Bladder microvascular endothelial cell (primary cell): ENCODE measurements at places on chromosomes 12 and 14. TPM values are rescaled to one million over a fixed set of nuclear protein-coding genes. Genes with fewer than 3 reads are reported as not detected.

Gene KRT75
- total RNA-seq, result not detected in 2 replicates

Gene TEDC1
- 9.9 and 18.8 TPM in 2 replicates for total RNA-seq

Gene PLXNC1
- total RNA-seq, result 0.16 and 0.31 TPM in 2 replicates

Gene KRT5
- total RNA-seq, result 0.31 and 0.65 TPM in 2 replicates

Gene FAM181A
- not detected in 2 replicates for total RNA-seq

Gene RHOJ
- total RNA-seq, result 58.1 and 312 TPM in 2 replicates

Gene TC2N
- 0.16 and 3.3 TPM in 2 replicates for total RNA-seq

Gene ENDOU
- total RNA-seq, result under 0.01 and 0.13 TPM in 2 replicates

Gene HOXC11
- total RNA-seq, result not detected in 2 replicates

Gene KLHDC1
- 1.3 and 2.8 TPM in 2 replicates for total RNA-seq

Gene GALNT8
- 0.13 TPM in 1 of 2 replicates, not detected in the other for total RNA-seq

Gene ZFYVE21
- 70.4 and 83.5 TPM in 2 replicates for total RNA-seq

Gene PPP4R4
- total RNA-seq, result under 0.01 and 0.16 TPM in 2 replicates

Gene IGF1
- 0.57 and 0.65 TPM in 2 replicates for total RNA-seq

Gene HHIPL1
- total RNA-seq, result 1.9 and 3.7 TPM in 2 replicates

Gene VIPAS39
- total RNA-seq, result 23.5 and 33.0 TPM in 2 replicates

Gene SDSL
- total RNA-seq, result 3.6 and 6.4 TPM in 2 replicates

Gene MARK3
- total RNA-seq, result 42.6 and 84.7 TPM in 2 replicates

Gene ATG14
- 9.4 and 15.5 TPM in 2 replicates for total RNA-seq

Gene POTEG
- not detected in 2 replicates for total RNA-seq
